ENCODE measurements at places on chromosomes 1 and 21.
A peak's percentile ranks its signal among the peaks of the same experiment; 100 is the strongest.

DNA sequence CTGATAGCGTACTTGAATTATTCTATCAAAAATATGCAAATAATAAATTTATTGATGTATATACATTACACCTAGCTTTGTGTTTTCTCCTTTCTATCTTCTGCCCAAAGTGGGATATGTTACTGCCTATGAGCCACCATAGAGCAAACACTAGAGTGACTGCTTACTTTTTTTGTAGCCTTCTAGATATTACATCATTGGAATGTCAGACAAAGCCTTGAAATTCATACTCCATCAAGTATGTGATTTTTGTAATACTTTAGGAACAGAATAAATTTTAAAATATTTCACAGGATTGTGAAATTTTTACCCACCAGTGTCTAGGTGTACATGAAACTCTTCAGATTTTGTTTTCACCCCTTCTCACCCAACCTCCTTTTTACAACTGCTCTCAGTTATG is 787.6 kb downstream of the USP25 start:
- no peak overlapping the region for H3K27ac ChIP-seq
- no peaks in the 10 kb centered on the region for H3K4me1 ChIP-seq
- DNase-seq, result no peak

- no peak overlapping the region for H3K27ac ChIP-seq
- no peaks in the 10 kb centered on the region for H3K36me3 ChIP-seq
- H3K27me3 ChIP-seq, result no peaks in the 10 kb centered on the region
- no peak for DNase-seq
- H3K4me1 ChIP-seq, result peaks cover 12% of the 10 kb centered on the region
- H3K4me3 ChIP-seq, result no peak overlapping the region
Observed at GRCh38 chr1:10958614-10959013, 53.8 kb upstream of the TARDBP start.

- DNase-seq, result no peak
- H3K27me3 ChIP-seq, result no peaks in the 10 kb centered on the region
- no peaks in the 10 kb centered on the region for H3K36me3 ChIP-seq
- H3K4me1 ChIP-seq, result no peaks in the 10 kb centered on the region
Observed at GRCh38 chr1:239536165-239536849, 149.9 kb downstream of the CHRM3 start.

GRCh38 chr1:200694738-200695137 is 25.0 kb upstream of the DDX59 start:
- H3K27ac ChIP-seq, result no peak overlapping the region
- DNase-seq, result no peak
- H3K36me3 ChIP-seq, result no peaks in the 10 kb centered on the region
- H3K4me1 ChIP-seq, result no peaks in the 10 kb centered on the region
- H3K27me3 ChIP-seq, result no peaks in the 10 kb centered on the region

GRCh38 chr1:33687000-33687399 is 176.9 kb upstream of the HMGB4 start:
- no peak overlapping the region for H3K4me3 ChIP-seq
- H3K36me3 ChIP-seq, result no peaks in the 10 kb centered on the region
- DNase-seq, result no peak
- no peaks in the 10 kb centered on the region for H3K27me3 ChIP-seq
- H3K4me1 ChIP-seq, result no peaks in the 10 kb centered on the region

DNA sequence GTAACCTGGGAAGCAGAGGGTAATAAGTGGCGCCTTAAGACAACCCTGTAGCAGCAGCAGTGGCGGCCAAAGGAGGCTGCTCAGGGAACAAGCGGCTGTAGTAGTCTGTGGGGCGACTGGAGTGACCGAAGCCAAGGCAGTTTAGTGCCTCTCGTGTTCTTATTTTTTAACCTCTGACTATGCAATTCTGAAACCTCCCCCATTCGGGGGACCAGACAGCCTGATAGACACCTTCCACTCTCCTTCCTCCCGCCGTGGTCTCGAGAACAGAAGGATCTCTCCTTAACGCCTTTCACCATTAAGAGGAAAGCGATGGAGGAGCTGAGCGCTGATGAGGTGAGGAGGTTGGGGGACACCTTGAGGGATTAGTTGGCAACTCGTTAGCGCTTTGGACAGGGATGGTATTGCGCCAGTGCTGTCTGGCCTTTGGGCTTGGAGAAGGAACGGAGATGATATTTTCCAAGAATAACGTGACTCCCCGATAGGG is 644 bp downstream of the UBE4B start:
- no peaks in the 10 kb centered on the region for H3K4me1 ChIP-seq
- DNase-seq, result no peak
- peak overlapping the region; percentile 99 for H3K4me3 ChIP-seq
- H3K36me3 ChIP-seq, result no peaks in the 10 kb centered on the region

DNA sequence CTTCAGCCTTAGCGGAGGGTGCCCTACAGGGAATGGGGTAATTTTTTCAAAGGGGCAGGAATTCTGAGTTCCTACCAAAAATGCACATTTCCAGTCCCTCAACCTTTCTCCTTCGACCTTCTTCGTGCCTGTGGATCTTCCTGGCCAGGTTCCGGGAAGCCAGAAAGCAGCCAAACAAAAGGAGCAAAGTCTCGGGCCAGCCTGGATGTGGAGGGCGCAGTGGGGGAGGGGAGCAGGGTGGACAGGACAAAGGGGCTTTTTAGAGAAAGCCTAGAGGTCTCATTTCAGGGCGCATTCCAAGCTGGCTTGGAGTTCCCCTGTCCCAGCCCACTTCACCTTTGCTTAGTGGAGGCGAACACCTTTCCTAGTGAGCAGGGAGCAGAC is 2.9 kb upstream of the INAVA start:
- H3K27ac ChIP-seq, result peak overlapping the region; percentile 52
- H3K4me1 ChIP-seq, result peaks cover 57% of the 10 kb centered on the region
- DNase-seq, result no peak
- H3K4me3 ChIP-seq, result peak overlapping the region; percentile 45

DNA sequence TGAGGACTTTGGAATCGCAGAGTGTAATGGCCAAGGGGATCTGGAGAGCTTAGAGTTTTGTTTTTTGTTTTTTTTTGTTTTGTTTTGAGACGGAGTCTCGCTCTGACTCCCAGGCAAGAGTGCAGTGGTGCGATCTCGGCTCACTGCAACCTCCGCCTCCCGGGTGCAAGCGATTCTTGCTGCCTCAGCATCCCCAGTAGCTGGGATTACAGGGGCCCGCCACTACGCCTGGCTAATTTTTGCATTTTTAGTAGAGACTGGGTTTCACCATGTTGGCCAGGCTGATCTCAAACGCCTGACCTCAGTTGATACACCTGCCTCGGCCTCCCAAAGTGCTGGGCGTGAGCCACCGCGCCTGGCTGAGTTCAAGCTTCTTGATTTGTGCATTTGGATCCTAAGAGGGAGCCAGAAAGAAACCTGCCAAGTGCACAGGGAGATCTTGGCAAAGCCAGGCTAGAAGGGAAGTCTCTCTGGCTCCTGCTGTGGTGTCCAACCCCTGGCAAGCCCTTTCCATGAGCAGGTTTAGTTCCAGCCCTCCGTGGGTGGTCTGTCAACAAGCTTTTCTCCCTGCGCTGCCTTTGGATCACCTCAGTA is 852 bp downstream of the FAAH start:
- H3K36me3 ChIP-seq, result no peaks in the 10 kb centered on the region
- H3K4me1 ChIP-seq, result no peaks in the 10 kb centered on the region
- H3K4me3 ChIP-seq, result no peak overlapping the region
- DNase-seq, result no peak
- H3K27ac ChIP-seq, result no peak overlapping the region

DNA sequence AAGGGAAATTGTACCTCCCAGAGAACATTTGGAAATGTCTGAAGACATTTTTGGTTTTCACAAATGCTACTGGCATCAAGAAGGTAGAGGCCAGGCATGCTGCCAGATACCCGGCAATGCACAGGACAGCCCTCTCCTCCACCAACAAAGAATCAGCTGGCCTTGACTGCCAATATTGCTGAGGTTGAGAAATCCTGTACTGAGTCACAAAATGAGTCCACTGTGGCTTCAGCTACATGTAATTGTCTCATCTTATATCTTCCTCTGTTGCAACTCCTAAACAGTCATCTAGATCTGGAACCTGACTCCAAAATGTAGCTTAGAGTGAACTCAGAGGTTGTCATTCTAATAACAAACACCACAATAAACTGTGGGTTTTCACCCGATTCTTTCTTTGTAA is 327.5 kb upstream of the POGK start:
- no peaks in the 10 kb centered on the region for H3K27me3 ChIP-seq
- H3K4me1 ChIP-seq, result no peaks in the 10 kb centered on the region
- H3K36me3 ChIP-seq, result no peaks in the 10 kb centered on the region
- no peak overlapping the region for H3K27ac ChIP-seq
- DNase-seq, result no peak

GRCh38 chr1:230026572-230026971 is 40.5 kb upstream of the GALNT2 start:
- no peaks in the 10 kb centered on the region for H3K27me3 ChIP-seq
- no peak overlapping the region for H3K4me3 ChIP-seq
- DNase-seq, result no peak
- H3K36me3 ChIP-seq, result no peaks in the 10 kb centered on the region
- no peaks in the 10 kb centered on the region for H3K4me1 ChIP-seq
- no peak overlapping the region for H3K27ac ChIP-seq

GRCh38 chr1:215523128-215523861 is 43.8 kb upstream of the KCTD3 start:
- H3K27ac ChIP-seq, result no peak overlapping the region
- no peaks in the 10 kb centered on the region for H3K27me3 ChIP-seq
- H3K36me3 ChIP-seq, result no peaks in the 10 kb centered on the region
- no peaks in the 10 kb centered on the region for H3K4me1 ChIP-seq
- DNase-seq, result no peak

GRCh38 chr1:87400813-87401212 is 72.1 kb downstream of the LMO4 start:
- H3K4me1 ChIP-seq, result peaks cover 3% of the 10 kb centered on the region
- H3K4me3 ChIP-seq, result no peak overlapping the region
- no peak for DNase-seq
